ENCODE measurements at places on chromosomes 11 and 22. TPM values are rescaled to one million over a fixed set of nuclear protein-coding genes. Genes with fewer than 3 reads are reported as not detected.

DNA sequence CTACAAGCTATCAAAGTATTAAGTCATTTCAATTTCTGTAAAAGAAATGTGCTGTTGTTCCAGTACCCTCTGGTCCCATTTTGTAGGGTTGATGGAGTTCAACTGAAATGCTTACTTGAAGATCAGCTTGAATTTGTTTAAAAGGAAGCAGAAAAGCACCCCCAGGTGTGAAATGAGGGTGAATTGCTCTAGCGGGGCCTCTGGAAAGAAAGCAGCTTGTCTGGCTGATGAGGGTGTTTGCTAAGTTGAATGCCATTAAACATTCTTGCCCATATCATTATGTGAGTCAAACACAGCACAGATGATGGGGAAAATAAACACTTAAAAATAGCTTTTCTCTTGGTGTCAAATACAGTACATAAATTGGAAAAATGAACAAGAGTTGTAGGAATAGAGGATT is 280.3 kb downstream of the RAB38 start:
- no peak for DNase-seq

DNA sequence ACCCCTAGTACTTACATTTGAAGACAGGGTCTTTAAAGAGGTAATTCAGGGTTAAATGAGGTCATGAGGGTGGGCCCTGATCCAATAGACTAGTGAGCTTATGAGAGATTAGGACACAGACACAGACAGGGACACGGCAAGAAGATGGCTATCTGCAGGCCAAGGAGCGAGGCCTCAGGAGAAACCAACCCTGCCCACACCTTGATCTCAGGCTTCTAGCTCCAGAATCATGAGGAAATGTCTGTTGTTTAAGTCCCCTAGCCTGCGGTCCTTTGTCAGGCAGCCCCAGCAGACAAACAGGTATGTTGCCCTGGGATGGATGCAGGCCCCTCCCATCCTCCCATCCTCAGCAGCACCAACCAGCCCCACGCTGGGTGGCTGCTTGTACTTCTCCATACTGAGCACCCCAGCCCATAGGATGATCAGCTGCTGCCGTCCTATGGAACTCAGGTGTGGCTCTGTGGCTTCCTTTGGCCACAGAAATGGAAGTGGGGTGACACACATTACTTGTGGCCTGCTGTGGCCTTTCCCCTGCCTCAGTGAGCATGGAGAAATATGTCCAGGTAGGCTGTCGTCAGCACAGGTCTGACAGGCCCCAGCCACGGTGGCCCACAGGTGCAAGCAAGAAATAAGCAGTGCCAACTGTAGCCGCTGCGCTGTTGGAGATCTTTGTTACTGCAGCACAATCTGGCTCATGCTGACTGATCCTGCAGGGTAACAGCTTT is 7.9 kb downstream of the GNB1L start:
- DNase-seq: no peak

GRCh38 chr22:38115423-38116205 is 5.1 kb upstream of the BAIAP2L2 start:
- DNase-seq: no peak

MYBPC3 gene
- not detected for total RNA-seq

OR10D3 gene
- not detected for total RNA-seq

Data from HT-29 (cell line).